Mucosa of descending colon (tissue), 3 donors: ENCODE measurements at places on chromosomes 1 and 21. TPM values are rescaled to one million over a fixed set of nuclear protein-coding genes. Genes with fewer than 3 reads are reported as not detected.

The SLC41A1 gene
- 2.1 TPM for total RNA-seq

DNA sequence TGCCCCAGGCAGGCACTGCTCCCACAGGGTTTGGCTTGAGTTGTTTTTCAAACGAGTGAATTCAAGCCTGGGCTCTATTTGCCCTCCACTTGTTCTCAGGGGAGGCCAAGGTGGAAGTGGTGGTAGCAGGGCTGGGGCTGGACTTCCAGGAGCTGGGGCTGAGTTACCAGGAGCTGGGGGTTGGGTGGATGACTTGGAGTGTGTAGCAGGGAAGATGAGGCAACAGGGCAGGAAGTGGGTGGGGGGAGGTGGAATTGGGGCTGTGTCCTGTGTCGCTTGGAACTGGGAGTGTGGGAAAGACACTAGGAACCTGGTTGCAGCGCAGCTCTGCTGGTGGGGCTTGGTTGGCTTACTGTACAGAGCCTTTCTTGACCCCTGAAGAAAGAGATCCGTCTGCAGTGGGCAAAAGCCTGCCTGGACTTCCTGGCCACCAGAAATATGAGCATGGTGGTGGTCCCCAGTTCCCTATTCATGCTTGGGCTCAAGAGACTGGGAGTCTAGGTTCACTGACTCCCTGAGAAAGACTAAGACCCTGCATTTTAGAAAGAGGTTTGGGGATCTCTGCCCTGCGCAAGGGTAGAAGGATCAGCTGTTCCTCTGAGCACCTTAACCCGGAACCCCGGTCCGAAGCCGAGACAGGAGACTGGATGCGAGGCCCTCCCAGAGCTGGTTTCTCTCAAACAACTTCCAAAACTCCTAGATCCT lies 3.1 kb downstream of the TFAP2E start:
- no peak for DNase-seq

- no peak for DNase-seq
Observed at GRCh38 chr1:87246436-87246835, 82.2 kb upstream of the LMO4 start.

GRCh38 chr1:41072051-41072450 lies 50.5 kb upstream of the SLFNL1 start:
- no peak for DNase-seq

GRCh38 chr21:28738882-28739281 lies 253.8 kb downstream of the LTN1 start:
- no peak for DNase-seq
